ENCODE measurements at places on chromosomes 7 and 10.

- no peak for DNase-seq
Measured at GRCh38 chr10:43353495-43354329, 17.7 kb upstream of the FXYD4 start.

DNA sequence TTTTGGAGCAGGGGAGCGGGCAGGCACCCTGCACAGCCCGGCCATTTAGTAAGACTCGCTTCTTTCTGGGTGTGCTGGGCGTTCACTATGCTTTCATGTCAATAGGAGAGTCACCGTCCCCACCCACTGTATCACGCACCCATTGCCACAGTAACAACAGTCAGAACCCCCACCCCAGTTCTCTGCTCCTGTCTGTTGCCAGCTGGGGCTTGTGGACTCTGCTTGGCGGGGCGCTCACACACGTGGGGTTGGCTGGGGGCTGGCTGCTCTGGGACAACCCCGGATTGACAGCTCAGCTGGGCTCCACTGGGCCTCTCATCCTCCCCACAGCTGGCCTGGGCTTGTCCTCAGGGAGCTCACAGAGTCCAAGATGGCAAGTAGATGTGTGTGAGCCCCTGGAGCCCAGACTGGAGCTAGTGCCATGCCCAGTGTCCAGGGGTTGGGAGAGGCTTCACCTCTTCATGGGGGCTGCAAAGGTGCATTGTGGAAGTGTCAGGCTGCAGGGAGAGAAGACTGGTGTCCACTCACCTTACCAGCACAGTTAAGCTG, 59.6 kb downstream of the GLRX3 start:
- no peak for DNase-seq

DNA sequence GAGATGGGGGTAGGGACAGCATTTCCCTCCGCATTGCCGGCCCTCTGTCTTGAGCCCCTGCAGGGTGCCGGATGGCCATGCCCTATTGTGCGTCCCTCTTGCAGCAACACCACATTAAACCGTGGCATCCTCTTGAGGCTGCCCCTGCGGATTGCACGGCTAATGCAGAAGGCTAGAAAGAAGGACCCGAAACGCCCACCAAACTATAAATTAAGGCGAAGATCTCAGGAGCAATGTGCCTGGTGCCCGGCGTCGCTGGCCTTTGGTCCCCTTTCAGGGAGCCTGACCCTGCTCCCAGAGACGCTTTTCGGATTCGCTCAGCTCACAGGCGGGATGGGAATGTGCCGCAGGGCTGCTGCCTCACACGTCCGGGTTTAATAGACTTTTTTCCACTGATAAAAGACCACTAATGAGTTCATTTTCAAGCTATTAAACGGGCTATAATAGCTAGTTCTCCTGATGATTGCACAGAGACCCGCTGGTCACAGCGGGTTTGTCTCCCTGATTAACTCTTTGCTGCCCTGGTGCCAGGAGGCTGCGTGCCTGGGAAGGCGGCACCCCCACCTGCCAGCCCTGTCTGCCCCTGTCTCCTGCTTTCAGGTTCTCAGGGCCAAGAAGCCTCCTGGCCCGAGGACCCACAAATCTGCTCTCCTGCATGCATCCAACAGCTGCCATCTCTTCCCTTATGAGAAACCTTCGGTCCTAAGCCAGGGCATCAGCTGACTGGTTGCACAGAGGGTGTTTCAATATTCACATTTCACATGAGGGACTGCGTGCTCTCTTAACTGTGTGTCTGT, 128.3 kb downstream of the ADARB2 start:
- DNase-seq: no peak

DNA sequence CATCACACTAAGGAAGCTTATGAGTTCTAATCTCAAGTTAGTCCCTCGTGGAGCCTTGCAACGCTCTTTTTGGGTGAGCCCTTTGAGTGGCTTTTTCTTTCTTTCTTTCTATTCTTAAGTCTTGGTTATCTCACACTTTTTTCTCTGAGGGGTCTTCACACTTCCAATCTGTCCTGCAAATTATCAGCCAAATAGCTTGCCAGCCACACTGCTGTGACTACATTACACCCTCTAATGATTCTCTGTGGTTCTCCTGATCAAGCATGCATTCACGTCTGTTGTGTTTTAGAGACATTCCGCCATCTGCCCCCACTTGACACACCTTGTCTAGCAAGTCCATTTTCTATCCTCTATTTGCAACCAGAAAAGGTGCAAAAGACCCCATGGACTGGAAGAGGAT, 340.2 kb downstream of the THSD7A start:
- DNase-seq: no peak

- no peak for DNase-seq
Measured at GRCh38 chr10:132981746-132982145, 39.4 kb upstream of the CFAP46 start.

- DNase-seq: no peak
Measured at GRCh38 chr7:112538726-112539255, 58.0 kb downstream of the LSMEM1 start.

DNA sequence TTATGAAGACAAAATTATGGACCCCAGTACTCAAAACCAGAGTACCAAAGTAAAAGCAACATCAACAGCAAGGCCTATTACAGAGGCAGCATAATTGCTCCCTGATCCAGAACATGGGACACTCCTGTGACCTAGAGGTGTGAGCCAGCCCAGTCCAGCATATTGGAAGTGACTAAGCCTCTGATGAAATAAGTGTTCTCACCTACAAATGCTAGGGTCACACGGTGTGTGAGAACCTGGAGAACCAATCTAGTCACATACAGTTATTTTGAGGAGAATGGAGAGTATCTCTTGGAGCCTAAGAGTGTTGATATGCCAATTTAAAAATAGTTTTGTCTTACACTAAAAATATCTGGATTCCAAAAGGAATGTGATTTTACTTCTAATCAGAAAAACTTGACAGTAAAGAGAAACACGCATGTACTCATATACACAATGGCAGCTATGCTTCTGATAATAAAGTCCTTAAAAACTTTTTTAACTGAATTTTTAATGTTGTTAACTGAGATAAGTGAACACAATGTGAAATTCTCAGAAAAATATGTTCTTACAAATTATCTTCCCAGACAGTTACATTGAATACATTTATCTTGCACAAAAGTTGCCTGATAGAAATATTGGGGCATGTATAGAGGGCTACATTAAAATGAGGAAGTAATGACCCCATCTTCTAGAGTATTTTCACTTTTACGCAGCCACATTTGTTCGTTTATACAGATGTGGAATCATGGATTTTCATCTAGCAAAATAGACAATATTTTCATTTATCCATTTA, 56.8 kb upstream of the CD36 start:
- no peak for DNase-seq

DNA sequence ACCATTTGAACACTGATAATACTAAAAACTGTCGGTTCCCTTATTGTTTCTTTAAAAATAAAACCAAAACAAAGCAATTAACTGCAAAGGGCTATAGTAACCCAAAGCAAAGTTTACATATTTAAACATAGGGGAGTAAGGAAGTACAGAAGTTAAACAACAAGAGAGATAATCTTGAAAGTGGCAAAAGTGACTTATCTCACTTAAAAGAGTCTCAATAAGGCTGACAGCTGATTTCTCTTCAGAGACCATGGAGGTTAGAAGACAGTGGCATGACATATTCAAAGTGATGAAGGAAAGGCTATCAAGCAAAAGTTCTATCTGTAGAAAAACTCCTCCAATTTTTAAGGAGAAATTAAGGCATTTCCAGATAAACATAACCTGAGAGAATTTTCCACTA, 233.5 kb upstream of the HDAC9 start:
- no peak for DNase-seq

DNA sequence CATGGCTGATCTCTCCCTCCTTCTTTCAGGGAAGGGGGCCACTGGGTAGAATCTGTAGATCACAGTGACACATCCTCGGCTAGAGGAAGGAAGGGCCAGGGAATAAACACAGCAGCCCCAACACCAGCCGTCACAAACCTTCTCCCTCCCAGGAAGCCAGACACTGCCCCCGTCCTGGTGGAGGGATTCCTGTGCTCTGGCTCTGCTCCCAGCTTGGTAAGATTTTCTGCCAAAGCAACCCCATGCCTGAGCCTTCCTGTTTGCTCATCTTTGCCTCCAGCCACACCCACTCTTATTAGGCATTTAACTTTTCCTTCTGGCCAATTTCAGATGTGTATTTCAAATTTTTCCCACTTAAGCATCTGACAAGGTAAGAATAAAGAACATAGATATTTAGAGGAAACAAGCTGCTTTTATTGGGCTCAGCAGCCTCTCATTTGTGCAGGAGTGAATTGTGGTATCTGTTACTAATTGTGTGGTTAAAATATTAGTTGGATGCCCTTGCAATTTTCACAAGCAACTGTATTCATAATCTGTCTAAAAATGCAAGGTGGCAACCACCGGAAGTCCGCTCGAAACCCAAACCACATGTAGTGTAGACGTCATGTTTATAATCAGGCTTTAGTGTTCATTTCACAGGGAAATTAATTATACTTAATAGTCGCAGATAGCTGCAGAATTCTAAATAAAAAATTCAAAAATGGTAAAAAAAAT, 13.2 kb upstream of the NPS start:
- DNase-seq: no peak

GRCh38 chr10:31961277-31962074, 32.8 kb upstream of the ARHGAP12 start:
- no peak for DNase-seq

DNA sequence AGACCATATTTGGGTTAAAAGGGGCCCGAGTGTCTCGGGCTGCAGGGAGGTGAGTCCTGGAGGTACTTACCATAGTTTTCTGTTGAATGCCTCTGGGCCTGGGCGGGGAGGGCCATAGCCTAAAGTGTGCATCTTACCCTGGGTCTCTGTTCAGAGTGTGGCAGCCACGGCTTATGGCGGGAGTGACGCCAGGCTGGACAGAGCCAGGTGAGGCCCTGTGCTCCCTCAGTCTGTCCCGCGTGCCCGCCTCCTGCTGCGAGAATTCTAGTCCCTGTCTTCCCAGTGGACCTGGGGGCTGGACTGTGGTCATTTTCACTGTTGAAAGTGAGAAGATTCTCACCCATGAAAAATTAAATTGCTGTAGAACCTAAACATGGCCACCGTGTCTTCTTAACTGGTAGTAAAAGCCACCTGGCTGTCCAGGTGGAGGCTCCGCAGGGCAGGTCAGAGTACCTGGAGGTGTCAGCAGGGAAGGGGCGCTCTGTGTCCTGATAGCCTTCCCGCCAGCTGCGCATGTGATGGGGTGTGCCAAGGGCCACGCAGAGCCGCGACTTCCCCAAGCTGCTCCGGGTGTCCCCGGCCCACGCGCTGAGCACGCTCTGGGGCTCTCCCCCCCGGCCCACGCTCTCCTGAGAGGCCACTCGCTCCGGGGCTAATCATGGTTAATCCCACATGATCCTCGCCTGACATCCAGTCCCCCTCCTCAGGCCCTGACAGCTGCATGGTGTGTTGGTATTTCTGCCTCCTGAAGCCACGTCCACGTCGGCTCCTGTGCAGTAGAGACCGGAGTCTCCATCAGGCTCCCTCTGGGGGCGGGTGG, 20.3 kb downstream of the INPP5A start:
- DNase-seq: no peak

DNA sequence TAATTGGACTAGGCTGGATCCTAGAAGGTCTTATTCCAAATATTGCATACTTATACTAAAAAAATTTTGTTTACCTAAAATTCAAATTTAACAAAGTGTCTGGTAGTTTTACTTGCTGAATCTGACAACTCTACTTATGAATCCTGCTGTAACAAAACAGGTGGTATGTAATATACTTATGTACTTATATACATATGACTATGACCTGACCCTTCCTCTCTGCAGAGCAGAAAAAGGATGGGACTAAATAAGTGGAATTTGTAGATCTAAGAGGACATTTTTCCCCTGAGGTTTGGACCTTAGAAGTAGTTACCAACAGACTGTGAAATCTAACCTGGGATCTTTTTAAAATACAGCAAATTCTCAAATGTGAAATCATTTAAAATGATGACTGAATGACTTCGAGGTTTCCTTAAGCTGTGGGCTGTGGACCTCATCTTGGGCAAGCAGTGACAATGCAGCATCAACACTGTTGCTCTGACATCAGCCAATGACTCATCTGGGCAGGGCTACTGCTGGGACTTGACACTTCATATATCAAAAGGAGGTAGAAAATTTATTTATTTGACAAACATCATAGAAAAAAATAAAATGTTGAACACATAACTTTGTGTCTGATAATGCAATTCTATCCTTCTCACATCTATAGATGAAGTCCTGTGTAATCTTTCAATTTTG, 73.6 kb downstream of the RELN start:
- DNase-seq: no peak

GRCh38 chr7:93171606-93172226, 23.5 kb upstream of the SAMD9L start:
- DNase-seq: no peak

DNA sequence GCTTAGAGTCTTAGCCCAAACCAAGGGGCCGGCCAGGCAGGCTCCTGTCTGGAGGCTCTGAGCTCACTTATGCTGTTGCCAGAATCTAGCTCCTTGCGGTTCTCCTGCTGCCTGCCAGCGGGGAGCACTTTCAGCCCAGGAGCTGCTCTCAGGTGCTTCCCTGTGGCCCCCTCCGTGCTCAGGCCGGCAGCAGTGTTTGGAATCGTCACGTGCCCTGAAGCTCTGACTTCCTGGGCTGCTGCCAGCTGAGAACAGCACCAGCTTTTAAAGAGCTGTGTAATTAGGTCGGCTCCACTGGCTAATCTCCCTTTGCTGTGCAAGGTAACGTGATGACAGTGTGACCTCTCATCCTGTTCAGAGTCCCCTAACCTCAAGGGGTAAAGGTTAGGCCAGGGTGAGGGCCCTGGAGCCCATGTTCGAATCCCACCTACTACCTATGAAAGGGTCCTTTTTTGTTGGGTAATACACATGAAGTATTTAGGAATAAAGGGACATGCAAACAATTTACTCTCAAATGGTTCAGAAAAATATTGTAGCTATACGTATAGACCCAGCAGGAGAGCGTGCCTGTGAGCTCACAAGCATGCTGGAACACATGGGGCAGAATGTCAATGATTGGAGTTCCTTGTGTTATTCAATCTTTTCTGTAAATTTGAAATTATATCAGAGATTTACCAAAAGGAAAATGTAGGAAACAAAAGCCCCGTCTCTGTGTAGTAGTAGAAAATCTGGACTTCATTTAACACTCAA, 16.6 kb downstream of the ZNF862 start:
- DNase-seq: no peak

DNA sequence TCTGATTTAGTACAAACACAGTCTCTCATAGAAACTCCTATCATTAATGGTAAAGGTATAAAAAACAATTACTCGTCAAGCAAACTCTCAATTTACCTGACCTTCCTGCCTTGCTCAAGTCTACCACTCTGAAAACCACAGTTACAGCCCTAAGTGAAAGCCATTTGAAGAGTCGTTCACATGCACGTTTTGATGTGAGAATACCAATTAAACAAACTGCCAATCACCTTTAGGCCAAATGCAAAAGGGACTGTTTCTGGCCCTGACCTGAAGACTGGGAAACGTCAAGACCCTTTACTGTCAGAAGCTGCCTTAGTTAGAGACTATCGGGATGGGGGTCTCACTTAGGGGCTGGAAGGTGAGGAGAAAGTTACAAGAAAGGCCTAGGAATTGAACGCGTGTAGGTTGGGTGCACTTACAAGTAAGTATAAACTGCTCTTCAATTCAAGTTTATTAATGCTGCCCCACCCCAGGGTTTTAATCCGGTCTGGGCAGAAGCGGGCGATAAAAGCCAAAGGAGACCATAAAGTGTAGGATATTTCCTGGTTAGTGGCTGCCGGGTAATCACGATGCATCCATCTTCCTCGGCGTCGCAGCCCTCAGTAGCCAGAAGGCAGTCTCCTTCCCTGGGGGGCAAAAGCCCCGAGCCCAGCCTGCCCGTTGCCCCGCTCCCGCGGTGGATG, 935 bp downstream of the TM9SF3 start:
- no peak for DNase-seq

- DNase-seq: no peak
Measured at GRCh38 chr10:11810313-11810766, 12.8 kb upstream of the PROSER2 start.
